Chondrocyte (in vitro differentiated cells): ENCODE measurements at places on chromosomes 12 and 14.
A peak's percentile ranks its signal among the peaks of the same experiment; 100 is the strongest.

- no peaks in the 10 kb centered on the region for H3K27me3 ChIP-seq
- no peak for DNase-seq
- no peak overlapping the region for H3K4me3 ChIP-seq
- H3K4me1 ChIP-seq, result no peaks in the 10 kb centered on the region
Observed at GRCh38 chr14:40365305-40365704, 933.1 kb upstream of the FBXO33 start.

GRCh38 chr12:112170376-112170775, 45.0 kb downstream of the TRAFD1 start:
- H3K27me3 ChIP-seq, result no peaks in the 10 kb centered on the region
- no peak overlapping the region for H3K27ac ChIP-seq
- peak; percentile 29 for DNase-seq
- peaks cover 5% of the 10 kb centered on the region for H3K4me1 ChIP-seq
- H3K4me3 ChIP-seq, result no peak overlapping the region

GRCh38 chr12:65923228-65923627, 98.9 kb downstream of the HMGA2 start:
- H3K4me1 ChIP-seq, result peaks cover 48% of the 10 kb centered on the region
- no peak overlapping the region for H3K27ac ChIP-seq
- no peak for DNase-seq
- H3K4me3 ChIP-seq, result no peak overlapping the region

GRCh38 chr12:122878780-122879612, 16.9 kb downstream of the VPS37B start:
- no peak for DNase-seq
- H3K27ac ChIP-seq, result peak overlapping the region; percentile 80
- peaks cover 59% of the 10 kb centered on the region for H3K4me1 ChIP-seq
- no peak overlapping the region for H3K4me3 ChIP-seq

DNA sequence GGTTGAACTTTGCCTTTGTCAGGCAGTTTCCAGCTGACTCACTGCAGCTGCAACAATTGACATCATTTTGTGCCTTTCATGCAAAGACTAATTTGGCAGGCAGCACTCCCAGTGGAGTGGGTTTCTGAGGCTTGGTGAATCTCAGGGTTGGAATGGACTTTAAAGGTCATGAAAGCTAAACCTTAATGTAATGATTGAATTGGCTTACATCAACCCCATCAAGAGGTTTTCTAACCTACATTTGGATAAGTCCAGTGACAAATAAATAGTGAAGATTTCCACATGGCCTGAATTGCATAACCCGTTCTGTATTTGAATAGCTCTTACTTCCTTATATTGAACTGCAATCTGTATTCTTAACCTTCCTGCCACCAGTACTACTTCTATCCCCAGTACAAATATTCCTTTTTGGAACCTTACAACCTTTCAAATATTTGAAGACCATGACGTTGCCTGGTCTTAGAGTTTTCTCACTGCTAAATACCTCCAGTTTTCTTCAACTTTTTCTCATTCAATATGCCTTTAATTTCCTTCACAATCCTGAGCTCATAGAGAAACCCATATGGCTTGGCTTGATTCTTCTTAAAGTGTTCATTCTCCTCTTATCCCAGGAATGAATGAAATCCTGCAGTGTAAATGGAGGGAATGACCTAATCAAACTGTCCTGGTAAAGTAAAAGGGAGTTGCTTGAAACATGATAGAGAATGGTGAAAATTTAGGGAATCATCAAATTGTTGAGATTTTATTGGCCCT, 168.1 kb upstream of the NOVA1 start:
- no peaks in the 10 kb centered on the region for H3K36me3 ChIP-seq
- H3K27me3 ChIP-seq, result no peaks in the 10 kb centered on the region
- no peak overlapping the region for H3K27ac ChIP-seq
- no peak for DNase-seq

DNA sequence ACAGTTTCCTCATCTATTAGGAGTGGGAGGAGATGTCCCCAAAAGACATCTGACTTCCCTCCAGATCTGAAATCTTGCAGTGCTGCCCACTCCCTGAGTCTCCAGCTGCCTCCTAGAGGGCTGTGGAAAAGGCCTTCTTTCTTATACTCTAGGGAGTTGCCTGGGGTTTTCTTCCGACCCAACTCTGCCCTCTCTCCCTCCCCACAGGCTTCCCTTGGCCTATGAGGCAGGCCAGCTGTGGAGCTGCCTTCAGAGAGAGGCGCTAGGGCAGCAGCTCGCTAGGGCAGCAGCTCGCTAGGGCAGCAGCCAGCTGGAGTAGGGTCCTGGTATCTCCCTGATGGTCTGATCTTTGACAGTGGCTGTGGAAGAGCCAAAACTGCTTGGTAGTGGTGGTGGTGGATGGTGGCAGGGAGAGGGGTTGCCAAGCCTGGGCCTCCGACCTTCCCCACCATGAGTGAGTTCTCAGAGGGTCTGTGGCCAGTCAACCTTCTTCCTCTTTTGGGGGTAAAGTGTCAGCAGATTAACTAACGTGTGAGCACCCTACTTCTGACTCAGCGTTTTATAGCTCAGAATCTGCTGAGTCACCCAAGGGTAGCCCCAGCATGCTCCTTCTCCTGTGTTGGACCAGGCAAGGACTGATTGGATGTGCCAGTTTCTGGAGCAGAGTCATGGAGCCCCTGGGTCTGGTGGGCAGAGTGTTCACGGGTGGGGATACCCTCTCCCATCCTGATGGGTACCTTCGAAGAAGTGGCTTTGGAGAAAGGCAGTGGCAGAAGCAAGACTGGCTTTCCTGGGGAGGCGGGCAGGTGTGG, 2.3 kb downstream of the SLC48A1 start:
- H3K27ac ChIP-seq, result no peak overlapping the region
- no peaks in the 10 kb centered on the region for H3K36me3 ChIP-seq
- peaks cover 32% of the 10 kb centered on the region for H3K4me1 ChIP-seq
- H3K27me3 ChIP-seq, result no peaks in the 10 kb centered on the region
- no peak overlapping the region for H3K4me3 ChIP-seq

- H3K27me3 ChIP-seq, result no peaks in the 10 kb centered on the region
- H3K36me3 ChIP-seq, result no peaks in the 10 kb centered on the region
- no peak overlapping the region for H3K27ac ChIP-seq
- DNase-seq, result no peak
- H3K4me3 ChIP-seq, result no peak overlapping the region
Observed at GRCh38 chr14:59318908-59319307, 130.4 kb downstream of the DAAM1 start.

DNA sequence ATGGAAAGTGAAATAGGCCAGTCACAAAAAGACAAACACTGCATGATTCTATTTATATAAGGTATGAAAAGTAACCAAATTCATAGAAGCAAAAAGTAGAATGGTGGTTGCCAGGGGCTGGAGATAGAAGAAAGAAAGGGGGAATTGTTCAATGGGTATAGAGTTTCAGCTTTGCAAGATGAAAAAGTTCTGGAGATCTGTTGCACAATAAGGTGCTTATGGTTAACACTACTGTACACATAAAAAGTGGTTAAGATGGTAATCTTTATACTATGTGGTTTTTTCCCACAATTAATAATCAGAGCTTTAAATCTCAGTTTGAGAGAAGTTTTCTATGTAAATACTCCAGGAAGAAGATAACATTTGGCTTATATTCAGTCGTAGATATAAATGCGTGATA, 73.4 kb downstream of the SLC38A4 start:
- H3K4me1 ChIP-seq, result peaks cover 10% of the 10 kb centered on the region
- no peak for DNase-seq
- H3K27me3 ChIP-seq, result no peaks in the 10 kb centered on the region
- no peak overlapping the region for H3K27ac ChIP-seq
- no peaks in the 10 kb centered on the region for H3K36me3 ChIP-seq

DNA sequence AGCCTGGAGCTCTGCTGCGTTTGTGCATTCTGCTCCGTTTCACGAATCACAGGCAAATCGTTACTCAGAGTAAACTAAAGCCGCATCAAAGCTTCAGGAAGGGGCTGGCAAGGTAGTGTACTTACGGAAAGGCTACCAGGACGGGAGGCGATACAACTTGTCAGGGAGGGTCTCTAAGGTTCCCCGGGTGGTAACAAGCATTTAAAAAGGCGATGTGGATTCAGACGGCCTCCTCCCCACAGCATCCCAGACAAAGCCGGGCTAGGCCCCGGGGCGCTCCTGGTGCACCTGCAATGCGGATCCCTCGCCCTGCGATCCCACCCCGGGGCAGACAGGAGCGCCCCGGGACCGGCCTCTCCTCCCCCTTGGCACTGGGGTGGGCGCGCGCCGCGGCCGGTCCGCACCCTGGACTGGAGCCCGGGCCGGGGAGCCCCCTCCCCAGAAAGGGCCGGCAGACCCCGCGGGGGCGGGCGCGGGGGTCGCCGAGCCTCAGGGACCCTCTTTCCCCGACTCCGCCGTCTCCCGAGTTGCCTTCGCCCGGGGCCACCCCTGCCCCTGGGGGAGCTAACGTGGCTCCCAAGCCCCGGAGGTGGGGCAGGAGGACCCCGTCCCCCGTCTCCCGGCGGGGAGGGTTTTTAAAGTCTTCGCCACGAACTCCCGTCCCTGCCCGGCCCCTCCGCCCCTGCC, 718 bp downstream of the CCDC92 start:
- H3K27me3 ChIP-seq, result no peaks in the 10 kb centered on the region
- peaks cover 65% of the 10 kb centered on the region for H3K4me1 ChIP-seq
- DNase-seq, result no peak
- H3K36me3 ChIP-seq, result peaks cover 5% of the 10 kb centered on the region
- H3K27ac ChIP-seq, result peak overlapping the region; percentile 94

GRCh38 chr14:51251486-51251885, 11.4 kb downstream of the TMX1 start:
- H3K27ac ChIP-seq, result no peak overlapping the region
- no peak overlapping the region for H3K4me3 ChIP-seq
- peaks cover 21% of the 10 kb centered on the region for H3K36me3 ChIP-seq
- no peak for DNase-seq
- no peaks in the 10 kb centered on the region for H3K4me1 ChIP-seq

DNA sequence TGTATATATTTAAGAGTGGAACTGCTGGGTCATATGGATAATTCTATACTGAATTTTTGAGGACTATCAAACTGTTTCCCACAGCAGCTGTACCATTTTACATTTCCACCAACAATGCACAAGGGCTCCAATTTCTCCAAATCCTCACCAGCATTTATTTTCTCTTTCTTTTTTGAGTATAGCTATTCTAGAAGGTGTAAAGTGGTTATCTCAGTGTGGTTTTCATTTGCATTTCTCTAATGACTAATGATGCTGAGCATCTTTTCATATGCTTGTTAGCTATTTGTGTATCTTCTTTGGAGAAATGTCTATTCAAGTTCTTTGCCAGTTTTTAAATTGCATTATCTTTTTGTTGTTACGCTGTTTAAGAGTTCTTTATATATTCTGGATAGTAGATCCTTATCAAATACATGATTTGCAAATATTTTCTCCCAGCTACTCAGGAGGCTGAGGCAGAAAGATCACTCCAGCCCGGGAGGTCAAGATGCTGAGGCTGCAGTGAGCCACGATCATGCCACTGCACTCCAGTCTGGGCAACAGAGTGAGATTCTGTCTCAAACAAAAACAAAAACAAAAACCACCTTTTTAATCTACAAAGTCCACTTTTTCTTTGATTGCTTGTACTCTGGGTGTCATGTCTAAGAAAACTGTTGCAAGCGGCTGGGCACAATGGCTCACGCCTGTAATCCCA, 32.8 kb downstream of the GTF2A1 start:
- H3K27me3 ChIP-seq, result no peaks in the 10 kb centered on the region
- peaks cover 16% of the 10 kb centered on the region for H3K36me3 ChIP-seq
- H3K27ac ChIP-seq, result no peak overlapping the region
- H3K4me1 ChIP-seq, result peaks cover 9% of the 10 kb centered on the region

GRCh38 chr12:97951717-97952116, 489.1 kb downstream of the RMST start:
- no peak overlapping the region for H3K27ac ChIP-seq
- DNase-seq, result no peak
- no peaks in the 10 kb centered on the region for H3K4me1 ChIP-seq
- H3K4me3 ChIP-seq, result no peak overlapping the region
- H3K27me3 ChIP-seq, result no peaks in the 10 kb centered on the region

GRCh38 chr12:66279123-66279712, 23.1 kb upstream of the HELB start:
- no peak for DNase-seq
- peaks cover 15% of the 10 kb centered on the region for H3K27me3 ChIP-seq
- H3K4me1 ChIP-seq, result no peaks in the 10 kb centered on the region
- no peaks in the 10 kb centered on the region for H3K36me3 ChIP-seq

DNA sequence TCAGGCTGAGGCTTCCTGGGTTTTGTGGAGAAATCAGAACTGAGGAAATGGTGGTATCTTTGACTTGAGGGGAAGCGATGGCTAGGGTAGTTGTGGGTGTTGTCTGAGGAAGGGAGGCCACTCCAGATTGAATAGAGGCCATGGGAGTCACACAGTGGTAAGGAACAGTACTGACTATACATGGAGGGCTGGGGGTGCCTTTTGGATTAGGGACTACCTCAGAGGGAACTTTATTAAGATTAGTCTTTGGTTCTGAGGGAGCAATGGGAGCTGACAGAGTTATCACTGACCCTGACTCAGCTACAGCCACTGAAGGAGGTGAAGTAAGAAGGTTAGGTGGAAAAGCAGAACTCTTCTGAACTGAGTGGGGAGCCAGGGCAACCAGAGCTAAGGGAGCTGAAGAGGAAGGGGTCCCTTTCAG, 4.4 kb downstream of the NACA start:
- no peaks in the 10 kb centered on the region for H3K27me3 ChIP-seq
- peak overlapping the region; percentile 82 for H3K27ac ChIP-seq
- H3K4me3 ChIP-seq, result no peak overlapping the region
- peaks cover 69% of the 10 kb centered on the region for H3K4me1 ChIP-seq
- DNase-seq, result no peak

- no peaks in the 10 kb centered on the region for H3K36me3 ChIP-seq
- H3K27ac ChIP-seq, result no peak overlapping the region
- no peaks in the 10 kb centered on the region for H3K4me1 ChIP-seq
Observed at GRCh38 chr12:94594443-94594825, 55.9 kb downstream of the TMCC3 start.

DNA sequence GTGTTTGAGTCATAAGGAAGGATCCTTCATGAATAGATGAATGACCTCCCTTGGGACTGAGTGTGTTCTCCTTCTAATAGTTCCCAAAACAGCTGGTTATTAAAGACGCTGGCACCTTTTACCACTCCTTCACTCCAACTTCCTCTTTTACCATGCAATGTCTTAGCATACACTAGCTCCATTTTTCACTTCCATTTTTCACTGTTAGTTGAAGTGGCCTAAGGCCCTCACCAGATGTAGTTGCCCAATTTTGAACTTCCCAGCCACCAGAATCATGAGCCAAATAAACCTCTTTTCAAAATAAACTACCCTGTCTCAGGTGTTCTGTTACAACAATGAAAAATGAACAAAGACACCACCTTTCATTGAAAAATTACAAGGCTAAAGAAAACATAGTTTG, 64.7 kb downstream of the GPR65 start:
- no peaks in the 10 kb centered on the region for H3K4me1 ChIP-seq
- H3K27me3 ChIP-seq, result no peaks in the 10 kb centered on the region
- H3K4me3 ChIP-seq, result no peak overlapping the region
- no peaks in the 10 kb centered on the region for H3K36me3 ChIP-seq
